ENCODE measurements at places on chromosomes 3 and 15.
A peak's percentile ranks its signal among the peaks of the same experiment; 100 is the strongest.

DNA sequence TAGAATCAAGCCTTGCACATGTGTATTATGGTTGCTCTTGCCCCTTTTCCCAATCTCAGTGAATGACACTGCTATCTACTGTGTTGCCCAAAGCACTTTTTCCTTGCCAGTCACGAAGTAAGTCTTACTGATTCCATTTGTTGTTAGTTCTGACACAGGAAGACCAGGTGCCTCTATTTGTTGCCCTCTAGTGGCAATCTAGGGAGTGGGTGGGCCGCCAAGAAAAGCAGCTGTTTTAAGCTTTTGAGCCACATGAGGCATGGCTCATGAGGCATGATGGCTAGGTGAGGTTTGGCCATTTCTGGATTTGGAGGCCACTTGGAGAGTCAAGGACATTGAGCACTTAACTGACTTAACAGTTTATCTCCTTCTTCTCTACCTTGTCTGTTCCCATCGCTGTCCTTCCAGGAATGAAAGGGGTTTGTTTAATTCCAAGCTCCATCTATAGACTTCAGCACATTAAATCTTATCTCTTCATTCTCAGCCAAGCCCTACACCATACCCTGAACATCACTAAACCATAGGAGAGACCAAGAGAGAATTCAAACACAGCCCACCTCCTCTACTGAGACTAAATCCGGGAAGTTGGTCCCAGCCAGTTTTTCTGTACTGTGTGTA is 103.1 kb downstream of the HCN4 start:
- DNase-seq = peak; percentile 41

DNA sequence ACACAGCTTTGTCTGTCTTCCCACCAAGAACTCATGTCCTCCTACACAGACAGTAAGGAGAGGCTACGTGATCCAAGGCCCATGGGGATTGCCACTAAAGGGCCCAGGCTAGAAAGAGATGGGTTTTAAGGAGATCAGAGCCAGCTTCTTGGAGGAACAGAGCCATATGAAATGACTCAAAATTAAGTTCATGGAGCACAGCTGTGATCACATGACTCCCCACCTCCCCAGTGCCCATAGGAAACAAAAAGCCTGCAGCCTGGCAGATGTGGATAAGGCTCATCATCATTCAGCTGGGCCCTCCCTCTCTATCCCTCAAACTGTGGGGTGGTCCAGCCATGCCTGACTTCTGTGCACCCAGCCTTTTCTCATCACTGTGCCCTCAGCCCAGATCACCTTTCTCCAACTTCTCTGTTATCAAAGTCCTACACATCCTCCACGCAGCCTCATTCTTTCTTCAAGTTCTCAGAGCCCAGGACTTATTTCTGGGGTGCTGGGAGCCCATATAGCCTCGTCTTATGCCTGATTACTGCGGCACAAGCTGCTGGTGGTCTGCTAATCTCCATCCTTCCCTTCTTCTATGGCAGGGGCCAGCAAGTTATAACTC is 137.6 kb downstream of the SMAD6 start:
- DNase-seq = no peak

- no peak for DNase-seq
These were observed 12.1 kb downstream of the SLC4A7 start for GRCh38 chr3:27471923-27472550.

DNA sequence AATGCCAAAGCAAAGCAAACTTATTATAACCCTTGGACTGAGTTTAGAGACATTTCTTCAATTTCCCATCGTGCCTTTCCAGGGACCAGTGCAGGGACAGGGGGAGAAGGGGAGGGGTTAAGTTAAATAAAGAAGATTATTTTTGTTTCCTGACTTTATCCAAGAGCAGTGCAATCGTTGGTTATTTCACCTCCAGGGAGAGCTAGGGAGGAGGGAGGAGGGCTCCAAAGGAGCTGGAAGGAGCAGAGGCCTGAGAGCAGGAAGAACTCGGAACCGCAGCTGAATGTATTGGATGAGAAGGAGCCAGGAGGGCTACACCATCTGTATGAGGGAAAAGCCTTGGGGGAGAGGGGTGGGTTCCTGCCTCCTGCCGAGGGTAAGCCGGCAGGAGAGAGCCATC is 20.7 kb downstream of the HAPLN3 start:
- no peak for DNase-seq

GRCh38 chr15:78263351-78263781 is 996 bp upstream of the DNAJA4 start:
- DNase-seq = no peak

DNA sequence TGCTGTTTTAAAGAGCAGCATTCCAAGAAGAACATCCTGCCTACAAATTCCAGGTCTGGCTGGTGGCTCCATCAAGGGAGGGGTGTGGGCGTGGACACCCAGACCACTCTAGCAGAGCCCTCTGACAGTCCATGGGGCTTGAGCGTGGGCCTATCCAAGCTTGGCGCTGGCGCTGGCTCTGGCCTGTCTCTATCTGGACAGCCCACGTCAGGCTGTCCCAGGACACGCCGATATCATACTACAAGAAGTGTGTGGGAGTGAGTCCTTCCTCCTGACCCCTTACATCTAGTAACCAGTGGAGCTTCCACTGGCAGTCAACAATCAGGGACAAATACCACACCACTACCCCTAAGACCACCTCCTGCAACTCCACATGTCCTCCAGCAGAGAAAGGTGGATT is 17.1 kb upstream of the DUSP7 start:
- DNase-seq = no peak

GRCh38 chr15:26864664-26865191 is 2.1 kb upstream of the GABRA5 start:
- DNase-seq = peak; percentile 6

- DNase-seq = no peak
These were observed 435.7 kb downstream of the DIPK2A start for GRCh38 chr3:144407335-144407734.

- no peak for DNase-seq
These were observed 20.9 kb downstream of the GABRR3 start for GRCh38 chr3:98014268-98014585.

GRCh38 chr15:100570735-100571313 is 31.2 kb downstream of the LINS1 start:
- no peak for DNase-seq

All from stimulated activated naive CD8-positive, alpha-beta T cell treated with anti-CD3 and anti-CD28 coated beads, Interleukin-15, Interleukin-2, amounts not matched to agents 100 U/mL and 50 U/mL, for 24 hours (primary cell).